ENCODE measurements at places on chromosomes 1 and 21. TPM values are rescaled to one million over a fixed set of nuclear protein-coding genes. Genes with fewer than 3 reads are reported as not detected.

- DNase-seq = no peak
Measured at GRCh38 chr1:228969953-228970800, 234.9 kb downstream of the RHOU start.

DNA sequence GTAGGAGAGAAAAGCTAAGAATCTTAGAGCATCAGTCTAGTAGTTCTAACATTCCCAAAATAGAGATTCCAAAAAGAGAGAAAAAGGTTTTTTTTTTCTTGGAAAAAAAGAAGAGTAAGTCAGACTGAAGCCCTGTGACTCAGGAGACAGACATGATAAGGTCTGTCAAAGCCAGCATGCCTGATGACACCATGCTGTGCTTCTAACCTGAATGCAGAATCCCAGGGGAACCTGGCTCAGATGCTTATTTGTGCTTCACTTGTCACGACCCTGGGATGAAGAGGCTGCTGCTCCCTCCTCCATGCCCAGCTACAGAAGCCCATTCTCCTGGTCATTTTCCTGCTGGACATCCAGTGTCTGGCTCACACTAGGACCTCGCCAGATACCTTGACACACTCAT is 44.3 kb downstream of the ERICH3 start:
- DNase-seq = no peak

DNA sequence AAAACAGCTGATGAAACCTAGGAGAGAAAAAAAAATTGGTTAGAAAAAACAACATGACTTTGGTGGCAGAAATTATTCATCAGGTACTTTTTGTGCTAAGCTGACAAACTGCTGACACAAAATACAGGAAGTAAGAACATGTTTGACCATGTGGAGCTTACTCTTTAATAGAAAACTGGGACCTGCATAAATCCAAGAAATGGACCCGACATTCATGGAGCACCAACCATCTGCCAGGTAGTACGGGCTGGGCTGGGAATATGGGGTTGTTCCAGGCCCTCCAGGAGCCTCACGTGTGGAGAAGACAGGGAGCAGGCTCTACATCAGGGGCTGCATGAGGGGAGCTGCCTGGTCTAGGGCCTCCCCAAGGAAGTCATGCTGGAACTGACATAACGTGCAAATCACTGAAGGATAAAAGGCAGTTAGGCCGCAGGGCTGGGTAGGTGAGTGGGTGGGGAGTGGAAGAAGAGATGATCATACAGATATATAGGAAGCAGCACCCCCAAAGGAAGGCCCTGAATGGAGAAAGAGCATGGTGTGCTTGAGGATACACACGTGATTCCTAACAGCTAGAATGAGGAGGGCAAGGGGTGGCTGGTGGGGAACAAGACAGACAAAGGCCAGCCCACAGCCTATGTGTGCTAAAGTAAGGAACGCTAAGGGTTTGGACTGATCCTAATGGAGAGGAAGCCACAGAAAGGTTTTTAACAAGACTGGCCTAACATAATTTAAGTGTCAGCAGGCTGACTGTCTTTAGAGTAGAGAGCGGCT is 26.1 kb downstream of the CD58 start:
- DNase-seq = no peak

DNA sequence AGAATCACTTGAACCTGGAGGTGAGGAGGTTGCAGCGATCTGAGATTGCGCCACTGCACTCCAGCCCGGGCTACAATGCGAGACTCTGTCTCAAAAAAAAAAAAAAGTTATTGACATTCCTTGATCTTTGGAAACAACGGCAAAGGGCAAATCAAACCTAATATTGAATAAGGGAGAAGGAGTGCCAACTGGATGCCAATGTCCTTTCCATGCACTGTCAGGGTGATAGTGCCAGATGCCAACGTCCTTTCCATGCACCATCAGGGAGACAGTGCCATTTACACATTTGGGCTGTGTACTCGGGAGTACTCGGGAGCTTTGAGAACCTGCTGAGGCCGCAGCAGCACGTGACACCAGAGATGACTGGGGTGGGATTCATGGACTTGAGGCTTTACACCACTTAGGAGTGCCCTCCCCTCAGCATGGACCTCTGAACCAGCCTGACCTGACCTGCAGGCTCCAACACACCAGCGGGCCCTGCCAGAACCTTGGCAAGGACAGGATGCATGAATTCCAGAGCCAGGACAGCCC is 34.5 kb upstream of the SOD1 start:
- DNase-seq = no peak

GRCh38 chr1:223256034-223256433 is 107.9 kb downstream of the SUSD4 start:
- DNase-seq = no peak

GRCh38 chr1:161707503-161707902 is 474 bp downstream of the FCRLA start:
- no peak for DNase-seq

DNA sequence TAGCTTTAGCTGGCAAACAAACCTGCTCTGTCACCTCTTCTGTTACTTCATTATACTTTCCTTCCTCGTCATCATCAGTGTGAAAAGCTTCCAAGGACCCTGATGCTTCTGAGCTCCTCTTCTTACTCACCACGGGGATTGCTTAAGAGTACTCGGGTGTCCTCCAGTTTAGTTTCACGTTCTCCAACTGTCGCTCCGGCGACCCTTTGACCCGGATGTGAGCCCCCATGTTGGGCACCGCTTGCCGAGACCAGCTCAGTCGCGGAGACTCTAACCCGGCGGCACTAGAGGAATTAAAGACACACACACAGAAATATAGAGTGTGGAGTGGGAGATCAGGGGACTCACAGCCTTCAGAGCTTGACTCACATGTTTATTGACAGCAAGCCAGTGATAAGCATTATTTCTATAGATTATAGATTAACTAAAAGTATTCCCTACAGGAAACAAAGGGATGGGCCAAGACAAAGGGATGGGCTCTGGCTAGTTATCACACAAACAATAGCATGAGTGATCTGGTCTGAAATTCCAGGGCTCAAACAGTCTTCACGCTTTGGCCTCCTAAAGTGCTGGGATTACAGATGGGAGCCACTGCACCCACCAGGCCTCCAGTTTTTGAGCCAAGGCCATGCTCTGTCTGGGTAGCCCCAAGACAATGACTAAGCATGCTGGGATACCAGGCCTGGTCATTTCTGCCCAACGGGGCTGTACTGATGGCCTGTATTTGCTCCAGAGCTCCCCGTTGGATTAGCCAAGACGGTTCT is 30.1 kb upstream of the ENO1 start:
- DNase-seq = no peak

GRCh38 chr1:67540025-67540732 is 110.0 kb upstream of the SERBP1 start:
- no peak for DNase-seq

- no peak for DNase-seq
Measured at GRCh38 chr21:45487891-45488600, 54.2 kb downstream of the SLC19A1 start.

- DNase-seq = no peak
Measured at GRCh38 chr1:10082785-10083479, 50.2 kb downstream of the UBE4B start.

GRCh38 chr1:54199151-54199764 is 572 bp downstream of the CYB5RL start:
- DNase-seq = no peak

DNA sequence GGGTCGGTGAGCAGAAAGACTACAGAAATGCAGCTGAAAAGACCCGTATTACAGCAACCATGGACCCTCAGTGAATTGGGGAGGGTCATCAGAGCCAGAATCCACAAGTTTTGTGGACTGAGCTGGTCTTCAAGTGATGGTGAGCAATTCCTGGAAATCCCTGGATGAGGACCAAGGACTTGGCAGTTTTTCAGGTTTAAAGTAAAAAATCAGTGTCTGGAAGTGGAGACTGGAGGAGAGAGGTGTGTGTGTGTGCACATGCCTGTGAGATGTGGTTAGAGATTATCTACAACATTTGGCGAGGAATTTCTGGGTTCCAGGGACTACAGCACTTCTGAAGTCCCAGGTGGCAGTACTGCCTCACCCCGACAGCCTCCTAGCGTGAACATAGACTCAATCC is 56.4 kb downstream of the KIRREL1 start:
- no peak for DNase-seq

GRCh38 chr1:235250430-235250829 is 77.5 kb downstream of the ARID4B start:
- DNase-seq = no peak

- DNase-seq = no peak
Measured at GRCh38 chr1:158005224-158005623, 11.8 kb downstream of the KIRREL1 start.

- no peak for DNase-seq
Measured at GRCh38 chr1:115976921-115977498, 697 bp downstream of the SLC22A15 start.

- DNase-seq = no peak
Measured at GRCh38 chr1:29861922-29862321, 625.6 kb downstream of the PTPRU start.

GRCh38 chr1:169741666-169742394 is 8.0 kb upstream of the SELE start:
- no peak for DNase-seq

- no peak for DNase-seq
Measured at GRCh38 chr1:74474585-74474984, 37.8 kb downstream of the LRRC53 start.

DNA sequence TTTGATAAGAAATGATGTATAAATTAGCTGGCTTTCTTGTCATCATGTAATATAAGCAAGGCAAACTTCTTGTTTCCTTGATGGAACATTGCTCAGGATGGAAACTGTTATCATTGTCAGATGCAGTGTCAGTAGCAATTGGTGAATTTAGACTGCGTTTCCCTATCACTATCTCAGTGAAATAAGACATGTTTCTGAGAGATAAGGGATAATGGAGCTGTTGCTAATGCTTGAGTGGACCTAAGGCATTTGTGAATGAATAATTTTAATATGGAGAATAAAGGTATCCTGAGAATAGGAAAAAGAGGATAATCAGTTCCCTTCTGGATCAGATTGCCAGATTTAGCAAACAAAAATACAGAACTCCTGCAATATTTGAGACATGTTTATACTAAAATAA is 160.9 kb downstream of the HLX start:
- DNase-seq = no peak

GRCh38 chr1:183877053-183877720 is 72.3 kb downstream of the RGL1 start:
- DNase-seq = no peak

GRCh38 chr1:2029561-2029960 is 10.4 kb downstream of the GABRD start:
- DNase-seq = no peak

- DNase-seq = no peak
Measured at GRCh38 chr1:70256664-70257063, 35.5 kb downstream of the SRSF11 start.

DNA sequence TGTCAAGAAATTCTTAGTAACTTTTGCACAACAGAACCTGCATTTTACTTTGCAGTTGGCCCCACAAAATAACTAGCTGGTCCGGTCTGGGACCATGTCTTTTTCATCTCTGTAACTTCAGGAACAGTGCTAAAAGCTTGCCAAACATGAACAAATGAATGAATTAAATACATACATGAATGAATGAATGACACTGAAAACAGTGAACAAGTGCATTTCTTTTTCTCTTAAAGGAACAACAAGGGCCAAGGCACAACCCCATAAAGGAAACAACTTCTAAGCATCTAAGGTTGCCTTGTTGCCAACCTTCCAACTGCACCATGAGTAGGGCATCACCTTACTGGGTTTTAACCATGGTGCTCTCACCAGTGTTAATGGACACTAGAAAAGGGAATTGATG is 534.4 kb upstream of the PKN2 start:
- no peak for DNase-seq

GRCh38 chr1:8816264-8816663 is 1.2 kb downstream of the RERE start:
- no peak for DNase-seq

DNA sequence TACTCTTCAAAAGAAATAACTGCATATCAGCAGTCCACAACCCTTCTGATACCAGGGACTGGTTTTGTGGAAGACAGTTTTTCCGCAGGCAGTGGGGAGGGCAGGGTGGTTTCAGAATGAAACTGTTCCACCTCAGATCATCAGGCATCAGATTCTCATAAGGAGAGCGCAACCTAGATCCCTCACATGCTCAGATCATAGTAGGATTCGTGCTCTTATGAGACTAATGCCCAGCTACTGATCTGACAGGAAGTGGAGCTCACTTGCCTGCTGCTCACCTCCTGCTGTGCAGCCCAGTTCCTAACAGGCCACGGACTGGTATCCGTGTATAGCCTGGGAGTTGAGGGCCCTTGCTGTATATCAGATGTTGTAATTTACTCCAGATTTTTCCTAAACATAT is 11.5 kb downstream of the RO60 start:
- DNase-seq = no peak

DNA sequence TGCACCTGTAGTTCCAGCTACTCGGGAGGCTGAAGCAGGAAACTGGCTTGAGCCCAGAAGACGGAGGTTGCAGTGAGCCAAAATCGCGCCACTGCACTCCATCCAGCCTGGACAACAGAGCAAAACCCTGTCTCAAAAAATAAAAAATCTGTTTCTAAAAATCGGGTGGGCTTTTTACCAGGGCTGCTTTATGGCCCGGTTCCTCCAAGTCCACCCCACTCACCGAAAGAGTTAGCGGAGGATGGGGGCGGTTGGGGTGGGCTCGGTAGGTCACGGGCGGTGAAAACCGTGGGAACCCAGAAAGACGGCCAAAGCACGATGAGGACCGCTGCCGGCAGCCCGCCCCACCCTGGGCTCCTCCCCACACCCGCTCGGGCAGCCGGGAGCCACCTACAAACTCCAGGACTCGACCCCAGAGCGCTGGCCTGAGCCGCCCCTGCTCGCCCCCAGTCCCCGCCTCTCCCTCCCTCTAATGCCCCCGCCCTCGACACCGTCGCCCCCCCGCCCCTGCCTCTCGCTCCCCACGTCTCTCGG is 846 bp upstream of the PER3 start:
- peak; percentile 90 for DNase-seq

DNA sequence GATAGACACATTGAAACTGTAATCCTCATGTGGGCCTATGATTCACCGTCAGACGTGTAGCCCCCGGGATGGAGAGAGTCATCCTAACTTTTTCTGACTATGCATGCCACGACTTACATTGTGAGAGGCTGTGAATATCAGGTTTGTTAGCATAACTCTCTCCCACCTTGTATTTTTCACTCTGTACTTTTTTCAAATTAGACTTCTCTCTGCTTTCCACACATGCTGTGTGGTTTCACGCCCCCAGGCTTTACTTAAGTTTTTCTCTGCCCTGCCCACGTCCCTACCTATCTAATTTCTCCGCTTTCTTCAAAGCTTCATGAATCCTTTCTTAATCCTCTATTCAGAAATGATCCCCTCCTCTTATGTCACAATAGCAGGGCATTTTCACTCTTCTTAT is 3.4 kb upstream of the NCAM2 start:
- DNase-seq = no peak

GRCh38 chr1:9086045-9086444 is 16.6 kb upstream of the SLC2A5 start:
- DNase-seq = no peak

GRCh38 chr21:41160036-41160435 is 7.9 kb upstream of the BACE2 start:
- no peak for DNase-seq

PROX1 gene
- total RNA-seq = 1.4 TPM

SHISAL2A gene
- total RNA-seq = not detected

PRRC2C gene
- 181 TPM for total RNA-seq

DYNLT5 gene
- total RNA-seq = not detected

RAD54L gene
- 1.1 TPM for total RNA-seq

LDLRAD1 gene
- not detected for total RNA-seq

AGPAT3 gene
- 61.0 TPM for total RNA-seq

TATDN3 gene
- 10.5 TPM for total RNA-seq

ABCA4 gene
- 6.8 TPM for total RNA-seq

RIMS3 gene
- 4.6 TPM for total RNA-seq

MIXL1 gene
- total RNA-seq = not detected

RIMKLA gene
- 0.11 TPM for total RNA-seq

GPR25 gene
- total RNA-seq = not detected

Measured in suprapubic skin (tissue), 4 donors.